ENCODE measurements at places on chromosomes 3 and 15.

DNA sequence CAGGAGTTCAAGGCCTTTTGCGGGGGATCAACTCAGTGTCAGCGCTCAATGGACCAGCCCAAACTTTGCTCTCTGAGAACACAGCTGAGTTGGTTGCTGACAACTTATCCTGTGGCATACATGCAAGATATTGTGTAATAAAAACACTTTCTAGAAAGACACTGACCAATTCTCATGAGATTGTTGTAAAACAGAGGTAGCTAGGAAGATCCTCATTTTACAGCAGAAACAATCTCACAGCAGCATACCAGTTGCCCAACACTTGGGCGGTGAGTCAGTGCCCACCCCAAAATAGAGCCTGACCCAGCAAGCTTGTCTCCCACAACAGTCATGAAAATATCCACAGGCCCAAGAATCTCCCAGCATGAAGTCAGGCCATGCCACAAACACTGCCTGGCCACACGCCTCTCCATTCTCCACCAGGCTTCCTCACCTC lies 18.2 kb downstream of the KLHL6 start:
- no peak for DNase-seq

GRCh38 chr15:45630917-45631691 lies 3.7 kb upstream of the SQOR start:
- DNase-seq: no peak

- no peak for DNase-seq
Measured at GRCh38 chr3:32454111-32454510, 48.5 kb downstream of the CMTM6 start.

- no peak for DNase-seq
Measured at GRCh38 chr3:75188962-75189361, 475.2 kb upstream of the FRG2C start.

DNA sequence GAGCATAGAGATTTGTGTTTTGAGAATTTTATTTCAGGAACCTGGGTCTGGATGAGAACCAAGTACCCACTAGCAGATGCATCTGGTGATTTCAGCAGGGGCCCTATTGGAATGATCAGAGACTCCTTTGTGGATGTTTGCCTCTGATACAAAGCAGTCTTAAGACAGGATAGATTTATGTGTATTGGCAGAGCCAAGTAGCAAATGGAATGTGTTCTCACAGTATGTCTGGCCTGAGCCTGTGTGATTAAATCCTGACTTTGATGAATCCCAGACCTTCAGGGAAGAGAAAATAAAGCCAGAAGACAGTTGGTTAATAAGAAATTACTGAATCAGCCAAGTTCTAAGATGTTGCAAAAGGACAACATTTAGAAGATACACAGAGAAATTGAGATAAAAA lies 755.5 kb upstream of the SEMA6D start:
- no peak for DNase-seq

GRCh38 chr3:8857720-8858367 lies 88.4 kb upstream of the OXTR start:
- DNase-seq: no peak
